ENCODE measurements at places on chromosomes 1 and 21.

- DNase-seq, result no peak
Observed at GRCh38 chr1:18176619-18177018, 69.0 kb downstream of the IGSF21 start.

DNA sequence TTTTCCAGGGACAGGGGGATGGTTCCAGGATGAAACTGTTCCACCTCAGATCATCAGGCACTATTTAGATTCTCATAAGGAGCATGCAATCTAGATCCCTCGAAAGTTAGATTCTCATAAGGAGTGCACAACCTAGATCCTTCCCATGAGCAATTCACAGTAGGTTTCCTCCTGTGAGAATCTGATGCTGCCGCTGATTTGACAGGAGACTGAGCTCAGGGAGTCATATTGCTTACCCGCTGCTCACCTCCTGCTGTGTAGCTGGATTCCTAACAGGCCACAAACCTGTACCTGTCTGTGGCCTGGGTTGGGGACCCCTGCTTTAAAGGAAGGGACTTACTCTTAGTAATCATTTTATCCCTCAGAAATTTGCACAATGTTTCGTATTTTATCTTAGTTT is 9.3 kb downstream of the CTH start:
- no peak for DNase-seq

DNA sequence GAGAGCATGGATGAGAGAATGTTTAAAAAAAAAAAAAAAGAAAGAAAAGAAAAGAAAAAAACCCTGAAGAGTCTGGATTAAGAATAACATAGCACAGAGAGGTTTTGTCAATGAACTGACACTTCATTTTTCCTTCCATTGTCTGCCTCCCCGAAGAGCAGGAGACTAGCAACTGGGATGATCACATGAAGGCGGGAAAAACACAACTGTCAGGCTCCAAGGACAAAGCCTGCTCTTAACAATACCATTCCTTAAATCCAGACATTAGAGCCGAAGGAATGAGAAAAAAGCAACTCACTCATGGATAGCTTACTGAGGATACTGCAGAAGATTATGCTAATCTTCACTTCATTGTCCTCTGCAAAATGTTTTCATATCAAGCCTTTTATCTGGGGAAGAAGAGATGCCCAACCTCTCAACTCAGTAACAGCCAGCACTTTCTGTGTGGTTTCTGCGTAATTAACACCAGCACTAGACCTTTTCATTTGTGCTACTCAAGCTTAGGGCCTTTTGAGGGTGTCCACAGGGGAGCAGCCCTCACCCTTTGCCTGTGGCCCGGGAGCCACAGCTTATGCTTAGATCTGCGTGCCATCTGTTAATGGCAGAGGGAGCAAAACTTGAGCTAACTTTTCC is 182.3 kb downstream of the BARHL2 start:
- no peak for DNase-seq

- no peak for DNase-seq
Observed at GRCh38 chr1:180579961-180580611, 21.3 kb downstream of the OVAAL start.

DNA sequence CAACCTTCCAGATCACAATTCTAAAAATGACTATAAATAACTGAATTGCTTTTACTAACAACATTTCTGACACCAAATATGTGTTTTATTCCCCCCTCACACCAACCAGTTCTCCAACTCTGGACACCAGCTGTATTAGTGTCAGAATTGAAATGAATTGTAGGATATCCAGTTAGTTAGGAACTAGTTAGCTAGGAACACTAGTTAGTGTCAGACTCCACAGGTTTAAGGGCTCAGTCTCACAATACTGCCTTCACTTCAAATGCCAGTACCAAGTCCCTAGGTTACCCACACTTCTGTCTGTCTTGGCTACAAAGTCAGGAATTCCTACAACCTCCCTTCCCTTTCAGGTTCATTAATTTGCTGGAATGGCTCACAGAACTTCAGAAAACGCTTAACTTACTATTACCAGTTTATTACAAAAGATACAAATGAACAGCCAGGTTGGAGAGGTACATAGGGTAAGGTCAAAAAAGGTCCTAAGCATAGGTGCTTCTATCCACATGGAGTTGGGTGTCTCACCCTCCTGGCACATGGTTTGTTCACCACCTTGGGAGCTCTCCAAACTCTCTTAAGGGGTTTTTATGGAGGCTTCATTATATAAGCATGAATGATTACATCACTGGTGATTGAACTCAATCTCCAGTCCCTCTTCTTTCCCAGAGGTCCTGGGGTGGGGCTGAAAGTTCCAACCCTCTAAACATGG is 4.2 kb downstream of the STXBP3 start:
- DNase-seq, result no peak

All from NCI-H748 treated with DMSO at 0.1 percent for 48 hours (cell line).